ENCODE measurements at places on chromosomes 5 and 9. TPM values are rescaled to one million over a fixed set of nuclear protein-coding genes. Genes with fewer than 3 reads are reported as not detected.

GRCh38 chr5:16841416-16841815, 94.7 kb downstream of the MYO10 start:
- DNase-seq, result no peak

CKMT2 gene
- 98.8 TPM for total RNA-seq

DNA sequence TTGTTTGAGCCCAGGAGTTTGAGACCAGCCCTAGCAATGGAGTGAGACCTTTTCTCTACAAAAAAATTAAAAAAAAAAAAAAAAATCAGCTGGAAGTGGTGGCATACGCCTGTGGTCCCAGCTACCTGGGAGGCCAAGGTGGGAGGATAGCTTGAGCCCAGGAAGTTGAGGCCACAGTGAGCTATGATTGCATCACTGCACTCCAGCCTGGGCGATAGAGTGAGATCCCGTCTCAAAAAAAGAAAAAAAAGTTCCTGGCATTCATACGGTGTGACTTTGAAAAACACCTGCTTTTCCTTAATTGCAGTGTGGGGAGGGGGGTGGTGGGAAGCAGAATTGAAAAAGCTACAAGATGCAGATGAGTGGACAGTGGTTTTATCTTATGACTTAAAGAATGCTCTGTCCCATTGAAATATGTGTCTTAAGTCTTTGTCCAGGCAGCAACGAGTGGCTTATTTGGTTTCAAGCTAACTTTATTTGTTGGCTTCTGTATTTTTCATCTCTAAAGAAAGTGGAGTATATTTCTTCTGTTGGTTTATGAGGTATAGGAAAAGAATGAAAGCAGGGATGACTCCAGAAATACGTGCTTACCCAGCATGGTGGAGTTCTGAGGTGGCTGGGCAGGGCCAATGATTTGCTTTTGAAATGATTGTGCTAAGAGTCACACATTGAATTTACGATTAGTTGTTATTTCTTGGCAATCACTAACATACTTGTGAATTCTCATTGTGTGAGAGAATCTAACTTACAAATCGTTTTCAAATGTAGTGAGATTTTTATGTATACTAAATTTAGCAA, 27.8 kb downstream of the ROPN1L start:
- no peak for DNase-seq

TCF7 gene
- total RNA-seq, result 6.3 TPM

GRCh38 chr9:130368631-130369103, 76.1 kb upstream of the ASS1 start:
- no peak for DNase-seq

- no peak for DNase-seq
Observed at GRCh38 chr9:109422641-109423040, 75.5 kb downstream of the PTPN3 start.

RANBP3L gene
- 21.6 TPM for total RNA-seq

POU5F2 gene
- total RNA-seq, result 4.2 TPM

PCDHB5 gene
- 10.7 TPM for total RNA-seq
